ENCODE measurements at places on chromosomes 5 and 9.

DNA sequence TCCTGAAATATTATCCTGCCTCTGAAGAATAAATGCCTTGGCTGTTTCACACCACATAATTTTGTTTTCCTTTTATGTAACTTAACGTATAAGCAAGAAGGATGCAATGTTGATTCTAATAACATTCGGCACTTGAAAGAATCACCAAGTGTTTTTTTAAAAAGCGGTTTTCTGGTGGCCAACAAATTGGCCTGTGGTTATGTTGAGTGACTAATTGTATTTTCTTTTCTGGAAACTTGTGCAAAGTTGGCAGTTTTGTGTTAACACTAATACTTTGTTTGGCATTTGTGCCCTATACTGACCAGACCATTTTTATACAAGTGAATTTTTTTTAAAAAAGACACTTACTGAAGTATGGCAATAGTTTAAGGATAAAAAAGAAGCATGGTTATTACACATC lies 452.7 kb downstream of the BNC2 start:
- DNase-seq, result no peak

DNA sequence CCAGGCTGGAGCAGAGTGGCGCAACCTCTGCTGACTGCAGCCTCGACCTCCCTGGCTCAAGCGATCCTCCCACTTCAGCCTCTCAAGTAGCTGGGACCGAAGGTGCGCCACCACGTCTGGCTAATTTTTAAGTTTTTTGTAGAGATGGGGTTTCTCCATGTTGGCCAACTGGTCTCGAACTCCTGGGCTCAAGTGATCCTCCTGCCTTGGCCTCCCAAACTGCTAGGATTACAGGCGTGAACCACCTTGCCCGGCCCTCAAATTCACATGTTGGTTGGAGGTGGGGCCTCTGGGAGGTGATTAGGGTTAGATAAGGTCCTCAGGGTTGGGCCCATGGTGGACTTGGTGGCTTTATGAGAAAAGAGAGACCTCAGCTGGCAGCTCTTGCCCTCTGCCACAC lies 10.1 kb downstream of the LCN12 start:
- DNase-seq, result no peak

DNA sequence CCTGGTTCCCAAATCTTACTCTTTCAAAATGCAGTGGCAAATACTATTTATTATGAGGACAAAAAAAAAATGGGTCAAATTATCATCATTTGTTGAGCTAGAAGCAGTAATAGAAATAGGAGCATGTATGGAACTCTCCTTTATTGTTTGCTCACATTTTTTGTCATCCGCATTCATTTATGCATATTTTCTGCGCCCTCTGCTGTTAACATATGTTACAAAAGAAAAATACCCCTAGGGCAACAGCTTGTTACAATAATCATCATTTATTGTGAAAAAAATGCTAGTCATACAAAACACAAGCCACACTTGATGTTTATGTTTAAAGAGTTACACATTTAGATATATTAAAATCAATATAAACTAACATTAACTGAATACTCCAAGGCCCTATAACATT lies 328.2 kb downstream of the TUSC1 start:
- no peak for DNase-seq

DNA sequence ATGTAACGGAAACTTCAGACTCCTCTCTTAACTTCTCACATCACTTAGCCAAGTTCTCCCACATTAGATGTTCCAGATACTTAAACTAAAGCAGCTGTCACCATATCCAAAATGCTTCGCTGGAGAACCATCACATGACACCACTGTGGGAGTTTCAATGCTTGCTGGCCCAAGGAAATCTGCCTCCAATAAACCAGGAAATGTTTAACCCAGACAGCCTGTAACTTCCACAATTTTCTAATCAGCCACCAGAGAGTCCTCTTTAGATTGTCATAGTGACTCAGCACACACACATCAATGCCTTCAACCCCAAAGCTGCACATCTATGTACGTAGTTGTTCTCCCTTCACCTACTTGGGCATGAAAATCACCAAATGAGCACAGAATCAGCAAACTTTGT lies 118.7 kb downstream of the LPAR1 start:
- no peak for DNase-seq

- DNase-seq, result no peak
Observed at GRCh38 chr5:173420108-173420507, 91.9 kb upstream of the STC2 start.

GRCh38 chr9:79955300-79955699 lies 383.5 kb downstream of the TLE4 start:
- no peak for DNase-seq

DNA sequence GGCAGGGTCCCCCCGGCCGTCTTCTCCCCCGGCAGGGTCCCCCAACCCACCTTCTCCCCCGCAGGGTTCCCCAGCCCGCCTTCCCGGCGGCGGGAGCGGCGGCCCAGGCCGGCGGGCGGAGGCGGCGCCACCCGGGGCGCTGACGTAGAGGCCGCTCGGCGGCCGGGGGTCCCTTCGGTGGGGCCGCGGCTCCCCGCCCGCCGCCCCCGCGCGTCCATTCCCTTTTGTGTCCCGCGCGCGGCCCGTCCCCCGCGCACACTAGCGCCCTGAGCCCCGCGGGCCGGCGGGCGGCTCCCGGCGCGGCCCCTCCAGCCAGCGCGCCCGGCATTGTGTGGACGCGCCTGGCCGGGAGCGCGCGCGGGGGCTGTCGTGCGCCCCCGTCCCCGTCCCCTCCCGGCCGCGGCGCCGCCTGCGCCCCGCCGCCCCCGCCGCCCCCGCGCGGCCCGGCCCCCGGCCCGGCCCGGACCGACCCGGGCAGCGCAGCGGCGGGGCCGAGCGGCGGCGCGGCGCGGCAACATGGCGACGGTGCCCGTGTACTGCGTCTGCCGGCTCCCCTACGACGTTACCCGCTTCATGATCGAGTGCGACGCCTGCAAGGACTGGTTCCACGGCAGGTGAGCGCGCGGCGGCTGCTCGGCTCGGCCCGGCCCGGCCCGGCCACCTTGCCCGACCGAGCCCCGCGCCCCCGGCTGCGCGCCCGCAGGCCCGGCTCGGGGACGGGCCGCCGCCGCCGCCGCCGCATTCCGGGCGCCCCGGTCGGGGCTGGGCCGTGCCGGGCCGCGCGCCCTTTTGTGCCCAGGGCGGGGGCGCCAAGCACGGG lies at the start of gene PHF2:
Gene PHF2, plus strand, starts transcription at position 327 of the 820 bp plus-strand sequence. Its CDS starts 190 bp downstream, at position 517.
- no peak for DNase-seq

GRCh38 chr5:88682881-88683361 lies 200.1 kb downstream of the MEF2C start:
- DNase-seq, result no peak

DNA sequence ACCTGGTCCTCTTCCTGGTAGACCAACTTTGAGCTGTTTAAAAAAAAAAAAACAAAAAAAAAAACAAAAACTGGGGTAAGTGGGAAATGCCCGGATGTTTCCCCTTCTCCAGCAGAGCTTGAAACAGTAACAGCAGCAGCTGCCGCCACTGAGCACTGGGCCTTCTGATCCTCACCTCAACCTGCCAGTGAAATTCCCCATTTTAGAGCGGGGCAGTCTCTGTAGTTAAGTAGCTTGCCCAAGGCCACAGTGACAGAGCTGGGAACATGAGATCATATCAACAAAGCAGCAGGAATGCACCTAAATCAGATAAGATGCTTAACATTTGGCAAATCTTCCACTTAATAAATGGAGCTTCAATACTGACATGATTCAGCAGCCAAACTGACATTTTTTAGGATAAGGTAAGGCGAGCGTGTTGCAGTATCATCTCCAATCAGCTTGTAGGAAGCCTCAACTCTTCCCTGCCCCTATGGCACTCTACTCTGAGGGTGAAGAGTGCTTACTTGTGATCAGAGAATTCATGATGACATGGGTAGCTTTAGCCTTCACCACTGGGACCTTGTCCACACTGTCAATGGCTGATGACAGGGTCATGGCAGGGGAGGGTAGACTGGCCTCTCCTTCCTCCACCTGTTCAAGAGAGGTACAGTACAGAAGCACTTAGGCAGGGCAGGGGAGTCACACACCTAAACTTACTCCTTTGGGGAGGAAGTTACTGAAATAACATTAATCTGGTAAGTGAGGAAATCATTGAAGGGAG lies 9.3 kb downstream of the KIAA1191 start:
- no peak for DNase-seq

DNA sequence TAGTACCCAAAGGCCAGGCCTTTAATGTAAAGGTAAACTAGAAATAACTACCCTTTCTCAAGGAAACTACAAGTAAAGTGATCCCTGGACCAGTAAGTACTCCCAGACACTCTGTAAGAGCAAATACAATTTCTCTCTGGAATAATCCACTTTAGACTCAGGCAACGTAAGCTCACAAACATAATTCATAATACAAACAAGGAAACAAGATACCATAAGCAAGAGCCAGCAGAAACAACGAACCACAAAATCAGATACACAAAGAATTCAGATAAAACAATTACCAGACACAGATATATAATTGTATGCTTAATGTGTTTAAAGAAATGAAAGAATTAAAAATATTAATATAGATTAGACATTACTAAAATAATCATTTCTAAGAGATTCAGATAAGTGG lies 12.1 kb downstream of the ERAP1 start:
- no peak for DNase-seq

DNA sequence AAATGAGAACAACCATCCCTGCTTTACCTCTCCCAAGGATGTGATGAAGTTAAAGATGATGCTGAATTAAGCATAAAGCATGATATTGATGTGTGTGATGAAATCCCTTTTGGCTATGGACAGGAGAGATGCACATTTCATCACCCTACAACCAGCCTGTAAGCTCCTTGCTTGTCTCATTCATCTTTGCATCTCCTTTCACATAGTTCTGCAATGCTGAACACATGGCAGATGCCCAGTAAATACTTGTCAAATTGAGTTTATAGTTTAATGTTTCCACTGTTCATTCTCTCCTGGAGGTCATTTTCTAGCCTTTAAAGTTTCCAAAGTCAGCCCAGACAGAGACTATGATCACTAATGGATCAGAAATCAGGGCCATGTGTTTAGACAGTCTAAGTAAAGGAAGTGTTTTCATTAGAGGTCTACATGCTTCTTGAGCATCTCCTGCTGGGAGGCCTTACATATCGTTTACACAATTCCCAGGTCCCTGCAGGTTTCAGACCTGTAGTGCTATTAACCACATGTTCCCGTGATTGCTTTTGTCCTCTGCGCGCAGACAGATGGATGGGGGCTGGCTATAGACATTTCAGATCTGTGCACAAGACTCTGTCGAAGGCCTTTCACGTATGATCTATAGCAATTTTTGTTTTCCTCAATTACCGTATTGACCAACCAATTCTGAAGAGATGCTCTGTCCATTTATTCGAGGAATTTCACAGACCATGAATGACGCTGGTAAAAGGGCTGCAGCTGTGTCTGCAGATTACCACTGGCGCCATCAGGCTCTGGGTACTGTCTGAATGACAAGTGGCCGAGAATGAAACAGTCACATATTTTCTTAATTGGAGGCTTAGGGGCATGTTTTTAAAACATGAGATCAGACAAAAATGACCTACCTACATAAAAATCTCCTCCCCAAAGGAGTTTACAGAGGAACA lies 49.0 kb upstream of the CKMT2 start:
- no peak for DNase-seq

GRCh38 chr9:72205513-72205912 lies 56.3 kb downstream of the GDA start:
- DNase-seq, result no peak

- DNase-seq, result no peak
Observed at GRCh38 chr5:90689064-90689463, 130.5 kb downstream of the ADGRV1 start.

DNA sequence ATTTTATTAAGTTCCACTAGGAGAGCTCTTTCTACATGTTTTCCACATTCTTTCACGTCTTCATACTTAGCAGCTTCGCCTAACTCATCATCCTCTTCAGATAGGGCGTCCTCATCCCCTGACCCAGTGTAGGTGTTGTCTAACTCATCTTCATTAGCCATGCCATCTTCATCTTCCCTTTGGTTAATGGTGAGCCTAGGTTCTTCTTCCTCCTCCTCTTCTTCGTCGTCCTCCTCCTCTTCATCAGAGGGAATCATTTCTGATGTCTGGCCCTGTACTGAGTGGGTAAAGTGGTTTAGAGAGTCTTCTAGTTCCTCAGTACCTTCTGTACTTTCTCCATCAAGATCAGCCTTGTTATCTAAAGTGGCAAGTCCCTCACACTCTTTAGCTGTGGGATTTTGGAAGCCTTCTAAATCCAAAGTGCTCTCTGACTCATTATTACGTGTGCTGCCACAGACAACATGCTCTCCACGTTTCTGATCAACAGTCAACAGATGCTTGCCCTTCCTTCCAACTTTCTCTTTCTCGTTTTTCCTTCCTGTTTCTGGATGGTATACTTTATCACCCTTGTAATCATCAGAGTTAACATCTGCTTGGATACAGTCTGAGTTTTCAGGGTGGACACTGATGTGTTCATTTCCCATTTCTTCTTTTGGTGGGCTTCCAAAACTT lies 31.1 kb downstream of the TUT7 start:
- peak; percentile 77 for DNase-seq

DNA sequence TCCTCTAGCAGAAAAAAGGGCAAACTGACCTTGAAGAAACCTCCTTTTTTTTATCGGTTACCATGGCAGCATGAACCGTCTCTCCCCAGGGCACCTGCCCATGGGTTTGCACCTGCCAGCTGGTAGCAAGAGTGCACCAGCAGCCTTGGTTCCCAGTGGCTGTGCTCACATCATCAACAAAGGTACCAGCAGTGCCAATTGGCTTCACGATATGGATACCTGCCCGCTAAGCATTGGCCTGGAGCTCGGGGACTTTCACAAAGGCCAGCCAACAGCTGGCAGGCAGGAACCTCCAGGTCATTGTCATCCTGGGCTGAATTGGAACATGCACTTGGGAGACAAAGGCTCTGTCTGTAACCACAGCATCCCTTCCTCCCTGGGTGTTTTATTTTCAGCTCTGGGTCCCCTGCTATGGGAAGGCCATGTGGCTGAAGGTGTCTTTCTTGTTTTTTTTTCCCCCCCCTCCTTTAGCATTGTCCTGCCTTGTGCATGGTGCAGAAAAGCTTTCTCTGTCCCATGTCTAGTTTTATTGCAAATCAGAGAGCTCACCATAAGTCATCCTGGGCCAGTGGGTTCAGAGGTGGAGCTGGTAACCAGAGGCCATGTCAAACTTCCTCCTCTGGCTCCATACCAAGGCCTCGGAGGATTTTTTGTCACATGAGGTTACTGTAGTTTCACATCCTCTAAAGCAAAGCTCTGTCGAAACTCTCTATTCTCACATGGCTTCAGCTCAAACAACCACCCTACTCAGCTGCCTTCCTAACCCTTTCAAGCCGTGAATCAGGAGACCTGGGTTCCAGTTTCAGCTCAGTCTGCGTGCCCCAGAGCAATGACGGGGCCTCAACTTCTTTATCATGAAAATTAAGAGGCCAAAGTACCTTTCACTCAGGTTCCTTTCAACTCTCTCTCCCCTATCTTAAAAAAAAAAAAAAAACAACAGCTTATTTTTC lies 145.5 kb upstream of the MAP3K1 start:
- DNase-seq, result no peak

- DNase-seq, result no peak
Observed at GRCh38 chr9:116687754-116688135, 640 bp downstream of the TRIM32 start.

DNA sequence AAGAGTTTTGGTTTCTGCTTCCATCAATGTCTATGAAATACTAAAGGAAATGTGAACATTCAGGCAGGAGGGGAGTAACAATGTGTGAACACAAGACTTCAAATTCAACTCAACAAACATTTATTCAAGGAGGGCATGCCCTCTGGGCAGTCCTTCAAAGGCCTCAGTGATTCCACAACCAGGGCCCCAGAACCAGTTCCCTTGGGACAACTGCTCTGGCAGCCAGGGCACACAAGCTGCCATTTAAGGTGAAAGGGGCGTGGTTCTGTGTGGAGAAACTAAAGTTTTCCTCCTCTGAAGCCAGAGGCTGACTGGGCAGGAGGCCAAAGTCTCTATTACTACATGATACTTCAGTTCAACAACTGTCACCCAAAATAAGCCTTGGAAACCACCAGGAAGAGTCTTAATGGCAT lies 3.2 kb downstream of the RBM18 start:
- DNase-seq, result peak; percentile 39

GRCh38 chr5:177086654-177087397 lies at the start of gene FGFR4:
TSS of gene FGFR4 (plus strand) at chr5:177086915. CDS start at chr5:177089603, 2,688 bp downstream.
- DNase-seq, result no peak

Data from HS-27A (cell line).